ENCODE measurements at places on chromosomes 5 and 9. TPM values are rescaled to one million over a fixed set of nuclear protein-coding genes. Genes with fewer than 3 reads are reported as not detected.

The CCDC192 gene
- 1.3 TPM for total RNA-seq

DNA sequence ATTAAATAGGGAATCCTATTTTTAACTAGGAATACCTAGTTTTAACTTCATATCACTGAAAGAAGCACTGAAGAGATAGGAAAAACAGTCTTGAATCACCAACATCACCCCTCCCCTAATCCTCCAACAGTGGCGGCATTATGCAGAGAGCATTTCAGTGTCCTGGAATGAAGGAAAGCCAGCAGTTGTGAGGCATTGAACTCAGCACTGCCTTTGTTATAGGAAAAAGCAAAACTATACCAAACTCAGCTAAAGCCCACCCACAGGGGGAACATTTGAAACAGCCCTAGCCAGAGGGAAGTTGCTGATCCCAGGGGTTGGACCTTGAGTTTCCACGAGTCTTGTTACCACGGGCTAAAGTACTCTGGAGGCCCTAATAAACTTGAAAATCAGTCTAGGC lies 310.6 kb upstream of the EDIL3 start:
- no peak overlapping the region for H3K27ac ChIP-seq
- no peak overlapping the region for H3K4me3 ChIP-seq
- H3K4me1 ChIP-seq, result no peaks in the 10 kb centered on the region
- no peaks in the 10 kb centered on the region for H3K36me3 ChIP-seq
- DNase-seq, result no peak

- no peak overlapping the region for H3K4me3 ChIP-seq
- H3K27me3 ChIP-seq, result no peaks in the 10 kb centered on the region
- no peak for DNase-seq
- no peak overlapping the region for H3K27ac ChIP-seq
Observed at GRCh38 chr9:3080951-3081350, 237.1 kb upstream of the PUM3 start.

The FGF18 gene
- not detected for total RNA-seq

GRCh38 chr5:10275460-10275859 lies 25.4 kb downstream of the CCT5 start:
- DNase-seq, result no peak
- peak overlapping the region; percentile 80 for H3K27ac ChIP-seq
- no peaks in the 10 kb centered on the region for H3K36me3 ChIP-seq
- peaks cover 18% of the 10 kb centered on the region for H3K4me1 ChIP-seq
- no peak overlapping the region for H3K4me3 ChIP-seq

The INSL6 gene
- total RNA-seq, result not detected

Data from GM23338 (cell line).